ENCODE measurements at places on chromosomes 1 and 21.

DNA sequence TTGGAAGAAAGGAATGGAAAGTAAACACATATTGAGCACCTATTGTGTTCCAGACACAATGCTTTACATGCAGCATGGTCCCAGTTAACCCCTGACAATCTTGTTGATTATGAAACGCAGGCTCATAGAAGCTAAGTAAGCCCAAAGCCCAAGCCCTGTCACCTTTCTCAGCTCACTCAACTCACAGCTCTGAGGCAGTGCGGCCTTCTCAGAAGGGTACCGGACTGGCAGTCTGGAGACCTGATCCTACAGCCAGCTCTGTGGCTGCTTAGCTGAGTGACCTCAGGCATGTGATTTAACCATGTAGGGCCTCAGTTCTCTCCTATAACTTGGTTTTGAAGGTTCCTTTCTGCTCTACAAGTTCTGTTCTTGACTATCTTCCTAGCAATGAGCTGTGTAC is 464 bp upstream of the RNASEL start:
- no peak for DNase-seq

- DNase-seq: no peak
These were observed 83.7 kb upstream of the LRRC8D start for GRCh38 chr1:89736937-89737733.

DNA sequence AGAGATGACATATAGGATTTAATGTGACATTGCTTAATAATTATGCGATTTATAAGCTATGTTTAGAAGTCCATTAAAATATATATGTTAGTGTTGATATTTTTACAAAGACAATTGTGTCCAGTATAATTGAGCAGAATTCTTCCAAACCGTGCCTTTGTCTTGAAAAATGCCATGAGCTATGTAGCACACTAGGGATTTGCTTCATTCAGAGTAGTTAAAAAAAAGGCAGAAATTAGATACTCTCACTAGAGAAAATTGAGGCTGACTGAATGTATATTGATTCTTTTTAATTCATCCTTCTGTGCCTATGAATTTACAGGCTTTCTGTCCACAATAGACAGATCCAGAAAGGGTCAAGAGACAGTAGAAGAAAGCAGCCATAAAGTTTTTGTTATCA is 429.0 kb downstream of the NEGR1 start:
- DNase-seq: no peak

DNA sequence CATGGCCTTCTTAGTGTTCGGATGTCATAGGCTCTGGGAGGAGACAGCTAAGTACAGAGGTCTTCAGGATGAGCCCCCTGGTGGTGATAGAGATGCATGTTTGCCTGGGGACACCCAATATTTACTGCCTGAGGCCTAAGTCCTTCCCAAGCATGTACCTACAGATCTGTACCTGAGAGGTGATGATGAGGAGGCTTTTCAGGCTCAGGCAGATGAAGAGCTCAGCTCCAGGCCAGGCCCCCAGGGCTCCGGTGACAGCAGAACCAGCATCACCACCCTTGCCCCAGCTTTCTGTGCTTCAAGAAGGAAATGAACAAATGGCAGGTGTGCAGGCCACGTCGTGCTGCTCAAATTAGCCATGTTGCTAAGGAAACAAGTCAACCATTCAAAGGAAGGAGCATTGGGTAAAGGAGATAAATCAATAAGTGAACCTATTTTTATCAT is 21.1 kb downstream of the CACNA1E start:
- no peak for DNase-seq

DNA sequence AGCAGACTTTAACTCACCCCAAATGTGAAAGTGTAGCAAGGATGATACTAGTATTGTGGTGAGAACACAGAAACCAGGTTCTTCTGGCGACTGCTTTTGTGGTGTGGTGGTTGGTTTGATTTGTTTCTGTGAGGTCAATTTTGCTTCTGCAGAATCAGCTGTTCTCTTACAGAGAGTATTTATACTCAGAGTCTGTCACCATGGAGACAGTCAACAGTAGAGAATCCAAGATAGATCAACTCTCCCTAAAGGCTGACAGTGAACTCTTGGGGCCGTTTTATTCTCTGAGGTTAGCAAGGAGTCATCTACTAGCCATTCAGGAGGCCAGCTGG is at the start of gene CFAP107:
Gene CFAP107 (plus strand): TSS at position 209 of the 332 bp plus-strand sequence. CDS start 231 bp downstream, outside the sequence.
- DNase-seq: no peak

DNA sequence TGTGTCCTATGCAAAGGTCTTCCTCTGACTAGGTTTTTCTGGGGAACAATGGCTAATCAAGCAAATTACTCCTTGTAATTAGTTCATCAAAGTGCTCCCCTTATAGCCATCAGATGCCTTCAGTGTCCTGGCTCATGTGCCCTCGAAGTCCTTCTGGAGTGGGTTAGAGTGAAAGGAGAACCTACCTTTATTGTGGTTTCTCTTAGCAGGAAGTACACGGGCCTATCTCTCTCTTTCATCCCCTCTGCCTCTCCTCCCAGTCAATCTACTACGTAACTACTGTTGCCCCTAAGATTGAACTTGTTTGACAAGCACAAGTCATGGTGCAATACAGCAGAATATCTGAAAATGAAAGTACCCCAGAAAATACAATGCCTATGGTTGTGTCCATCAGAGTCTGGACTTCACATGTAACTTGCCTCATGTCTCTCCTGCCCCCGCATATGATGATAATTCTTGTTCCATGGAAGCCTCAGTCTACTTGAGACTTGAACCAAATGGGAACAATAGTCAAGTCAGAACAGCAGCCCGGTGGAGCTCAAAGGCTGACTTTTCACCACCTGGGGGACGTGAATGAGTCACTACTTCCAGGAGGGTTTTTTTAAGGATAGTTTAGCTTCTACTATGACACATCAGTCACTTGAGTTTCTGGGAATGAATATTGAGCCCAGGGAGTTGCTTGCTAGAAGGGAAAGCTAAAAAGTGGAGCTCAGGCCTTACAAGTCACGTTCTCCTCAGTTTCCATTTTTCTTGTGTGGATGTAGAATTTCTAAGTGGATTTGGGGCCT is 243.6 kb downstream of the TNR start:
- no peak for DNase-seq

DNA sequence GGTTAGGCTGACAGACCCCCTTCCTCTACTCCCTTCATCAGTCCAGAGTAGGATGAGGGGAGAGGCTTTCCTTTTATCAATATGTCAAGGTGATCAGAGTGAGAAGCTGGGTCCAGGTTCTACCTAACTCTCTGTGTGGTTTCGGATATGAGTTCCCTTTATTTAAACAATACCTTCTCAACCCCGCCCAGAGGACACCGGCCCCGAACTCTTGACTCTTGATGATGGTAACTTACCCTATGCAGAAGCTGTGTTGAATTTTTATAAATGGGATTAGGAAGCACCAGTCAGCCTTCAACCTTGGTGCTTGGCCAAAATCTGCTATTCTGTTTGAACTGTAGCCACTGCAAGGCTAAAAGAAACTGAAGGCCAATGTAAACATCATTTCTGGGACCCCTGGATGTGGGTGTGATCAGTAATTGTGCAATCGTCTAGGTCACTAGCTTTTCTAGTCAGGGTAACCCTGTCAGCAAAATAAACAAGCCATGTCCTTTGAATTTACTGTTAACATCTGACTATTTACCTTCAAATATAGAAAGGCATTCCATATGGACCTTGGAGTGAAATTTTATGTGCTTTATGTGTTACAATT is 398.3 kb downstream of the SEC16B start:
- DNase-seq: no peak
